Hematopoietic multipotent progenitor cell treated with erythropoietin and hydrocortisone succinate and interleukin-3 and kit ligand, for 4 days (in vitro differentiated cells): ENCODE measurements at places on chromosomes 4 and X.

- DNase-seq = no peak
Measured at GRCh38 chr4:180190382-180190781, 2052.8 kb upstream of the TENM3 start.

DNA sequence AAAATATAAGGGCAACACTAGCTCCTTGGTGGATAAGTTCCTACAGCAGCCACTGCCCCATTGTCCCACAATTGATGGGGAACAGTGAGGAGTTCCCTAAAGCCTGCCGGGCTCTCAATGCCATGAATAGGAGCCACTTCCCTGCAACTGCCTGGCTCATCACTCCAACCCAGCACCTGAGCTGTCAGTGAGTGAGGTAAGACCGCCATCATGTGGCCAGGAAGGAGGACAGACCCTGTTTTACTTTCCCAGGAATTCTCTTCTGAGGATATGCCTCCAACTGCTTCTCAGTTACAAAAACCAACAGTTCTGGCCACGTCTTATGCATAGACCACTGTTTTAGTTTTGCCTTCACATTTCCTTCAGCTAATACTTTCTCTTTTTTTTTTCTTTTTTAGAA, 45.5 kb downstream of the SRPX start:
- peak; percentile 13 for DNase-seq

- no peak for DNase-seq
Measured at GRCh38 chr4:20288047-20288650, 36.4 kb downstream of the SLIT2 start.

DNA sequence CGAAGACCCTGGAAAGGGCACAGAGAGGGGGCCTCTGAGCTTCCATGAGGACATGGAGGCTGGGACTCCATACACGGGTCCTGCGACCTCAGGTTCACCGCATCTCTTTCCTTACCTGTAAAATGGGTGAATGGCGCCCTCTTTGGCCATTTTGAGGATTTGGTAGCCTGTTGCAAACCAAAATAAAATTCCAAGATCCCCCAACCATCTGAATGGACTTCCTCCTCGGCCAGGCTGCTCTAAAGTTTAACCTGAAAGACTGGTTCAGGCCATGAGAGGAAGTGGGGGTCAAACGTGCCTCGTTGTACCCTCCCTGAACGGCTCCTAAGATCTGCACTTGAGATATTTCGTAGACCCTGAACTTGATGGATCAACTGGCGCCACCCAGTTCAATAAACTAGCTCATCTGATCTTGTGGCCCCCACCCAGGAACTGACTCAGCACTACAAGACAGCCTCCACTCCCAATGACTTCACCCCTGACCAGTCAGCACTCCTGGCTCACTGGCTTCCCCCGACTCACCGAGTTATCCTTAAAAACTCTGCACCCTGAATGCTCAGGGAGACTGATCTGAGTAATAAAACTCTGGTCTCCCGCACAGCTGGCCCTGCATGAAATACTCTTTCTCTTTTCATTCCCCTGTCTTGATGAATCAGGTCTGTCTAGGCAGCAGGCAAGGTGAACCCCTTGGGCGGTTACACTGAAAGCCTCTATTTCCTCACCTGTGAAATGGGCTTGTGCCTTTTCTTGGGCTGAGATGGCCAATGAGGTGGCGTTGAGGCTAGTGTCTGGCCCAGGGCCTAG, 32.9 kb upstream of the GPR78 start:
- peak; percentile 16 for DNase-seq

- no peak for DNase-seq
Measured at GRCh38 chrX:80216086-80216485, 201.5 kb downstream of the TBX22 start.

DNA sequence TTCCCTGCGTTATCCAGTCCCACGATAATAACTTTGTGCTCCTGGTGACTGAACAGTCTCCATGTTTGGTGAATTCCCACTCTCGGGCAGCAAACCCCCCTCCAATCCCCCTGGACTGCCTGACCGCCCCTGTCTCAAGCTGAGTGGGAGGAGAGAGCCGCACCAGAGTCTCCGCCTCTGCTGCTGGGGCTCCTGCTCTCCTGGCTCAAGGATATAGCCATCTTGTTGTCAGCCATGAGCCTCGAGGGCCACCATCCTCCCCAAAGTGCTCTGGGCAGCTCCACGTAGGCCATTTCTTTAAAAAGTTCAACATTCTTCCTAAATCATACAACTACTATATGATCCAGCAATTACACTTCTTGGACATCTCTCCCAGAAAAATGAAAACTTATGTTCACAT, 49.3 kb upstream of the PGRMC1 start:
- no peak for DNase-seq

DNA sequence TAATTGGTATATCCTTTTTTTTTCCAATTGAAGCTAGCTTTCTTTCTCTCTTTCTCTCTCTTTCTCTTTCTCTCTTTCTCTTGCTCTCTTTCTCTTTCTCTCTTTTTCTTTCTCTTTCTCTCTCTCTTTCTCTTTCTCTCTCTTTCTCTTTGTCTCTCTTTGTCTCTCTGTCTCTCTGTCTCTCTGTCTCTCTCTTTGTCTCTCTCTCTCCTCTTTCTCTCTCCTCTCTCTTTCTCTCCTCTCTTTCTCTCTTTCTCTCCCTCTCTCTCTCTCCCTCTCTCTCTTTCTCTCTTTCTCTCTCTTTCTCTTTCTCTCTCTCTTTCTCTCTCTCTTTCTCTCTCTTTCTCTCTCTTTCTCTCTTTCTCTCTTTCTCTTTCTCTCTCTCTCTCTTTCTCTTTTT, 66.6 kb downstream of the ASMT start:
- no peak for DNase-seq

GRCh38 chr4:26067035-26067434, 153.0 kb downstream of the SMIM20 start:
- no peak for DNase-seq

DNA sequence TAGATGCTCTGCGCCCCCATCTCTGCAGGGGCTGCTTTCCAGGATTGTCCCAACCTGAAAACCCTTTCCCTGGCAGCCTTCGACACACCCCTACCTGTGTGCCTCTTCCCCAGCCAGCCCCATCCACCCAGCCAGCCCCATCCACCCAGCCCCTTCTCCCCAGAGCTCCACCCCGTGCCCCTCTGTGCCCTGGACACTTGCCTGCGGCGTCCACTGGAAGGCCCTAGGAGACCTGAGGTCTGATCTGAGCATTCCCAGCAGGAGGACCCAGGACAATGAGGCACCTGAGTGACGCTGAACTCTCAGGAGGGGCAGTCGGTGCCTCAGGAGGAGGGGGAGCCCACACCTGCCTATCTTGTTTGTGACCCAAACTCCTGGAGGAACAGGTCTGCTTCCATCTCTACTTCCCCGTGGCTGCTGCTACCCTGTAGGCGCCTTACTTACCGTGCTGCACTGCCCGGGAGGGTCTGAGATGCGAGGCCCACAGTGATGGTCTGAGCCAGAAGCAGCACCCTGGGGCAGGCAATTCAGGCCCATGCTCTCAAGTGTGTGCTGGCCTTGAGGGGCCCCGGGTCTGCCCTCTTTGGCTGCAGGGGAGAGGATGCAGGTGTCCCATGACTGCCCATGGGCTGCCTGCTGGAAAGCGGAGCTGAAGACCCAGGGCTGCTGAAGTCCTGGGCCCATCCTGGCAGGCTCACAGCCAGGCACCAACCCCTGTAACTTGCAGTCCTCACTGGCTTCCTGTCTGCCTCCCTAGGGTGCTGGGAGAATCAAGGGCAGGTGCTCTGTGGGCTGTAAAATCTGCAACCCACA, 4.9 kb downstream of the LRPAP1 start:
- DNase-seq = no peak

DNA sequence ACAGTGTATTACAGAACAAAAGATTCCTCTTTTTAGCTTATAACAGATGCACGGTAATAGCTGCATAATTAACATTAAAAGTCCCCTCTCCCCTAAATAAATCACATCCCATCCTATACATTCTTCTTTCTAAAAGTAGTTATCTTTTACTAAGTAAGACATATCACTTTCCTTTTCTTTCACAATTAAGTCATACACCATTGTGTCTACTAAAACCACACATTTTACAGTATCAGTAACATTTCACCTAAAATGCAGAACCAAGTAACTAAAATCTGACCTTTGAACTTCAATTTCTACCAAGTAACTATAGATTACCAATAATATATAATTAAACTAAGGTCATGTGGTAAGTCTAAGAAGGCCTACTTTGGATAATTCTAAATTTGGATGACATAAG, 14.2 kb downstream of the DHX15 start:
- no peak for DNase-seq

DNA sequence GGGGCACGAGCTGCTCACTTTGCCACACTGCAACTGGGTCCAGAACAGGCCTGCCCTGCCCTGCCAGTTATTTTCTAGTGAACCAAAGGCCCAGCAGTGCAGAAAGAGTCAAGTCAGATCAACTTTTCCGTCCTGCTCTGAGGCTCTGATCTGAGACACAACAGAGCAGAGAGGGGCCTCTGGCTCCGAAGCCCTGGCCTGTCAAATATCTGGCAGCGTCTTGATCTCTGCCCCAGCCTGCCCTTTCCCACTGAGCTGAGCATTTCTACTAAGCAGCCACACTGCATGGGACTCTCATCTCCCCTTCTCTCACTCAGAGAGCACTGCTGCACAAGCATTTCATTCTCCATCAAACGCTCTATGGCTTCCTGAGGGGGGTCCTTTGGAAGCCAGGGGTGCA, 11.8 kb downstream of the IGFBP7 start:
- no peak for DNase-seq

GRCh38 chrX:26295425-26295824, 79.5 kb downstream of the MAGEB5 start:
- DNase-seq = peak; percentile 0

DNA sequence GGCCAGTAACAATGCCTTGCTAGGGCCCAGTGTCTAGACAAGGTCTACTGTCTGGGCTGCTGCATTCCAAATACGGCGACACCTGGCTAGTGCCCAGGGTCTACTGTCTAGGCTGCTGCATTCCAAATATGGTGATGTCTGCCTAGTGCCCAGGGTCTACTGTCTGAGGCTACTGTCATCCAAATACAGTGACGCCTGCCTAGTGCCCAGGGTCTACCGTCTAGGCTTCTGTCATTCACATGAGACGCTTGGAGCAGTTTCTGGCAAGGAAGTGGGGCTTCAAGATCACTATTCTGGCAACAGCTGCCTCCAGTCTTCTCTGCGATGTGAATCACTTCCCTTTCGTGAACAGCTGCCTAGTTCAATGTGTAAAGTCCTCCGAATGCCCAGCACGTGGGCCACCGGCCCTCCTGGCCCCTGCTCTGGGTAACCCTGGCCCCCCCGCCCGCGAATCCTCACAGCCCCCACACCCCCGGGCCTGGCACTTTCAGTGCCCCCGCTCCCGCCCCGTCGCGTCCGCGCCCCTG, 12.7 kb downstream of the ACOX3 start:
- peak; percentile 69 for DNase-seq

- DNase-seq = no peak
Measured at GRCh38 chr4:7590189-7590588, 155.5 kb upstream of the PSAPL1 start.

DNA sequence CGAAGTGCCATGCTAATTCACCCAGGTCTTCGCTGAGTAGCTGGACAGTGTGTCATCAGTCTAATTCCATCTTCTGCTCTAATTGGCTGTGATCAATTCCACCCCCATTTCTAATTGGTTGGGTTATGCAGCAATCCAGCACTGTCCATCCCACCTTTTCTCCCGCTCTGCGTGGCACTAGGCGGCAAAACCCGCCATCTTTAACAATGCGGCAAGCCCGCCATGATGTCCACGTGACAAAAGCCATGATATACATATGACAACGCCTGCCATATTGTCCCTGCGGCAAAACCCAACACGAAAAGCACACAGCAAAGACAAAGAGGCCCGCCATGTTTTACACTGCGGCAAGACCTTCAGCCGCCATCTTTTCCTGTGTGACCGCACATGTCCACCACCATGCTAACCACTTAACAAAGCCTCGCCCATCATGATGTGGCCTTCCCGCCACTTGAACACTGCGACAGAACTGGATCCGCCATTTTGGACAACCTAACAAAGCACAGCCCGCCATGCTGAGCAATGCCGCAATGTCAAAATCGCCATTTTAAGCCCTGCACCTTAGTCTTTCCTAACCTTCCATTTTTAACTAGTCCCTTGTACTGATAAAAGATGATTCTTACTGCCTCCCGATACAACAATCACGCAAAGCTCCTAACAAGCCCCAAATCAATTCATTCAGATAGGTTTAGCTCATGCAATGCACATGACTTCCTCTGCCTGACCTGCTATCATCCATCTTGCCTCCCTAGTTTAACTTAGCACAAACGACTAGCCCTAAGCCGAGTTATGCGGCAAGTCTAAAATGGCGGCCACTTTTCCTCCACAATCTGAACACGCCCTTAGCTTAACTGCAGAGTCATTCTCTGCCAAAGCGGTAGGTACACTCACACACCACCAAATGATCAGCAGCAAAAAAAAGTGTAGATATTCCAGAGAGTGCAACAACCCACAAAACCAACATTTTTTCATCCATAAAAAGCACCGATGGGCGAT, 288.3 kb downstream of the CHIC1 start:
- DNase-seq = no peak

DNA sequence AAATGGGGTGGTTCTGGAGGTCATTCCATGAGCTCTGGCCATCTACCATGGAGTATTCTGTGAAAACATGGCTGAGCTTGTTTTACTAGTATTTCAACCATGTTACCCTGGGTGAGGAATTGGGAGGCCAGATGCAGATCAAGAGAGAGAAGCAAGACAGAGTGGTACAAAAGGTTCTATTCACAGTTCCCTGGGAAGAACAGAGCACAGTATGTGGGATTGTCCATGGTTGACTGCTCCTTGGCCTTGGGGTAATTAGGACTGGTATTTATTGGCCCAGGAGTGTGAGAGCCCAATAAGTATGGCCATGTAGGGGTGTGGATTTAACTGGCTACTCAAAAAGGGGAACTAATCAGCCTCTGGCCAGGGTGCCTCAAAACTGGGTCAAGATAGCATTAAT, 239.7 kb upstream of the GATB start:
- no peak for DNase-seq

DNA sequence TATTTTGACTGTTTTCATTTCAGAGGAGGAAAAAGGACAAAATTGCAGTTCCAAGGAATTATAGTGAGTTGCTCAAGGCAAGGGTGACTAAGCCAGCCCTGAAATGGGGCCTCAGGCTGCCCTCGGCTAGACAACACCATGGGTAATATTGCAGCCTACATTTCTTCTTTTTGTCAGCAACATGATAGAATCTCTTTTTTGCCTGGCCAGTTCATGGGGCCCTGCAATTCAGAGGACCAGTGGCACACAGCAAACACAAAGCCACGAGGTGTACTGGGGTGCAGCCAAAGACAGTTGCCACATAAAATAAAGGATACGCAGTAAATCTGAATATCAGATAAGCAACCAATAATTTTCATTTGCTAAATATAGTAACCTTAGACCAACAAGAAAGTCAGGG, 41.8 kb downstream of the RBM47 start:
- DNase-seq = peak; percentile 17

- DNase-seq = no peak
Measured at GRCh38 chr4:174494726-174495125, 27.6 kb downstream of the HPGD start.
